ENCODE measurements at places on chromosomes 2 and 18.

GRCh38 chr2:143504397-143504796 is 375.2 kb downstream of the ARHGAP15 start:
- no peak for DNase-seq

DNA sequence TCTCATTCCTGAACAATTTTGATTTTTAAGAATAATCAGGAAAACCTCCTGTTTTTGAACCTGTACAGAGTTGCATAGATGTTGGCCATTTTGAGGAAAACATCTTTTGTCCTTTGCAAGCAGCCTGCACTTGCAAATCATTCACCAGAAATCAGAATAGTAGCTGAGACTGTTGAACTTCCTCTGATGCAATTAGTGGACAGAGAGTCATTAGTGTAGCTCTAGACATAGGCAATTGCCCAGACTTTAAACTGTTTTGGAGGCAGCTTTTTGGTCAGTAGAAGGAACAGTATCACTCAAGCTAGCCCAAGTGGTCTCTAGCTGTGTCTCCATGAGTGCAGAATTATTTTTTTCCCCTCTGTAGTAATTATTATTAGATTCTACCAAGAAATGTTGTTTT is 326.1 kb downstream of the PIK3C3 start:
- DNase-seq: no peak

- no peak for DNase-seq
These were observed 207.0 kb downstream of the ZNF407 start for GRCh38 chr18:74804677-74805076.

DNA sequence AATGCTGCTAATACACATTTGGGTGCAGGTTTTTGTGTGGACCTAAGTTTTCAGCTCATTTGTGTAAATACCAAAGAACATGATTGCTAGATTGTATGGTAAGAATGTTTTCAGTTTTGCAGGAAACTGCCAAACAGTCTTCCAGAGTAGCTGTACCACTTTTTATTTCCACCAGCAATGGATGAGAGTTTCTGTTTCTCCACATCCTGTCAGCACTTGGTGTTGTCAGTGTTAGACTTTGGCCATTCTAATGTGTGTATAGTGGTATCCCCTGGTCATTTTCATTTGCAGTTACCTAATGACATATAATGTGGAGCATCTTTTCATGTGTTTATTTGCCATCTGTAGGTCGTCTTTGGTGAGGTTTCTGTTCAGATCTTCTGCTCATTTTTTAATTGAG is 336.4 kb downstream of the GBX2 start:
- DNase-seq: no peak

- peak; percentile 15 for DNase-seq
These were observed 111.5 kb downstream of the MBD5 start for GRCh38 chr2:148132412-148132811.

DNA sequence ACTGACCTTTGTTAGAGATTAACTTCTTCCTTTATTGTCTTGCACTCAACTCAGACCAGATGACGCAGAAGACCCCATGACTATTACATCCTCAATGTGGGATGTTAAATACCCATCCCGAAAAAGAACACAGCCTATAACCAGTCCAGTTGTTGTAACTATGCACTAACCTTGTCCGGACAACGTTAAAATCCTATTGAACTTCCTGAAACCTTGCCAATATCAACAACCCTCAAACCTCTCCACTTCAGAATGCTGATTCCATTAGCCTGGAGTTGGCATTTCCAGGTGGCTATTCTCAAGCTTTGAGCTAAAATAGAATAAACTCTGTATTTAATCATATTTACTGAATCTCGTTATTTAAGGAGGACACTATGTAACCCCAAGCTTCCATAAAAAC is 13.6 kb downstream of the NMS start:
- DNase-seq: no peak

GRCh38 chr2:140770645-140771044 is 1360.2 kb downstream of the LRP1B start:
- no peak for DNase-seq

DNA sequence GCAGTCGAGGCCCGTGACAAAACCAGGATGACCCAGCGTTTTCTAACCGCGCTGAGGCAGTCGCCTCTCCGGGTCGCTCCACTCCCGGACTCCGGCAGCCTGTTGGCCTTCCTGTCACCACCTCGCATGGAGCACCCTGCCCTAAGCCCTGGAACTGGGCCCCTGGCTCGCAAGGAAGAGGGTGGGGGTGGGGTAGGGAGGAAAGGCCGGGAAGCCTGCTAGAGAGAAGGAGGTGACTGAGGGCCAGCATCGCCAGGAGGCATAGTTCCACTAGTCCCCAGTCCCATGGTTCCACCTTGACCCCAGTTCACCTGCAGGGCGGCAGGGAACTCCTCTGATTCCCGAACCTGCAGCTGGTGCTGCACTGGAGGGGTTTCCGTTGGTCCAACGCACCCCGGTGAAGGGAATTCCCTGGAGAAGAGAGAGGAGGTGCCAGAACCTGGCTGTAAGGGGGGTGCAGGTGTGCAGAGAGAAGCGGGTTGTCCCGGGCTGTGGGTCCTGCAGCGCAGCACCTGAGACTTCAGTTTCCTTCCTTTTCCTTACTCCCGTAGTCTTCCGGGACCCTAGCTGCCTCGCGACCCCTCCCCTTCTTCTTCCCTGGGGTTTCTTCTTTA is 11.8 kb upstream of the EN1 start:
- DNase-seq: no peak

DNA sequence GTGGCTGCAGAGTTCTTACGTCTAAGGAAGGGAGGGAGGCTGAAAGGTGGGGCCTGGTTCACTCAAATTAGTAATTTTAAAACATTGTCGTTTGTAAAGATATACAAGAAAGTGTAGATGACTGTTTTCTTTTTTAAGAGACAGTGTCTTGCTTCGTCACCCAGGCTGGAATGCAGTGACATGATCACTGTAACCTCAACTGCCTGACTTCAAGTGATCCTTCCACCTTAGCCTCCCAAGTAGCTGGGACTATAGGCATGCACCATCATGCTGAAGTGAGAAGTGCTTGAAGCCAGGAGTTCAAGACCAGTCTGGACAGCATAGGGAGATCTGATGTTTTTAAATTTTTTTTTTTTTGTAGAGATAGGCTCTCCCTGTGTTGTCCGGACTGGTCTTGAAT is 52.9 kb downstream of the HNRNPLL start:
- no peak for DNase-seq

DNA sequence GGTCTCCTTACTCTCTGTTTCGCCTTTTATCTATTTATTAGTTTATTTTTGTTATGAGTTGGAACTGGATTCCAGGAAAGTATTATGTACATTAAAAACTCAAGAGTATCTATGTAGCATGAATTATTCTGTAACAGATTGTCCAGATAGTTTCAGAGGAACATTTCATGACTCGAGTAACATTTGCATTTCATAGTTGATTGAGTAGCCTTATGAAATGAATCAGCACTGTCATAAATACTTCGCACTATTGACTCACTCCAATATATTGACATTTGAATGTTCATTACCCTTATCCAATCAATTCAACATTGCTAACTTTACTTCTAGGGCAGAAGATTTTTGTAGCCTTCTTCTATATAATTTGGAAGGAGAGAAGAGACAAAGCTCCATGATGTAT is 11.3 kb upstream of the VRK2 start:
- no peak for DNase-seq

DNA sequence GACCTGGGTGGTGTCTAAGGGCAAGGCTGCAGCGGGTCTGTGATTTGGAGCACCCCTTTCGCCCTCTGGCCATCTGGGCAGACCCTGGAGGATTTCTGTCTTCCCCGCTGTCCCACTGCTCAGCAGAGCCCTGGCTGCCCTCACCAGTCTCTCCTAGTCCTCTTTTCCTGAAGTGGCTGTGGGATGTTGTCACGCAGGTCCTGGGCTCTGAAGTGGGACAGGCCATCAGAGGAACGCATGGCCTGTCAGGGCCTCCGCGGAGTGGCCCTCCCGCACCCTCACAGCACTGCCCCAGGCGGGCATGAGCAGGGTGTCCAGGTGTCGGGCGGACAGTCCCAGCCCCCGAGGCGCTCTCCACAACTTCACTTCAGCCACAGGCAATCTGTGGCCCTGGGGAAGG is 1.1 kb upstream of the TMEM185B start:
- no peak for DNase-seq

DNA sequence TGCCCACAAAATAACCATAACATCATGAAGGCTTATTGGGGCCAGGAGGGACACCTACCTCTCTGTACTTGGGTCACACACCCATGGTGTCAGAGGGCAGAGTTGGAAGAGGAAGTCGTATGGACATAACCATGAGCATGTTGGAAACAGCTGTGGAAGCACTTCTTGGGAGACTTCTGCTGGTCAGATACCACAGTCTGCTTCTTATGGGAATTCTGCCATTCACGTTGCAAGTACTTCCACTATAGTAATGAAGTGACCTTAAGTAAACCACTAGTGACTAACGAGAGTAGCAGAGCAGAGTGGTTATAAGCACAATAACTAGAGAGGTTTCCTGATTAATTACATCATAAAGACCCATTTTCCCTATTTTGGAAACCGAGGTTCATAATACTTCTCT is 61.1 kb upstream of the TFPI start:
- no peak for DNase-seq

- no peak for DNase-seq
These were observed 70.2 kb downstream of the TMEM163 start for GRCh38 chr2:134648586-134648985.

DNA sequence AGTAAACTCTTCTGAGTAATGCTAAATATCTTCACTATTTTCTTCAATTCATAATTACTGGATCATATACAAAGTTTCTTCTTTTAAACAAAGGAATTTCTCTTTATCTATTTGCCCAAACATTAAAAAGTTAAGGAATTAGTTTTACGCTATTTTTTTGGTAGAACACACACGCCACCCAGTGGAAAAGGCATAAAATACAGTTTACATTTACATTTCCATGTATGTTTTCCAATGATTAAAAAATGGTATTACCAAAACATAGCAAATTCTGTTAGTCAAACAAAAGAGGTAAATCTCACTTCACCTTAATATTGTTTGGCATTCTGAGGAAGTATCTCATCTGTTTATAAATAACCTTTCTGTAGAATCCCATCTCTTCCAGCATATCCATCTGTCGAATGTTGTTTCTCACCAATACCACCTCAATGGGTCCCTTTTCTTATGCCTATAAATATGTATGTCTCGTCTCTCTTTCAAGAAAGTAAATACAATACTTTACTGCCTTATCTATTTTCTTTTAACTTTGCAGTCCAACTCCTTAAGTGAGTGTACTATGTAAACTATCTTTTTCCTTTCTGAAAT is 7.2 kb downstream of the BOLL start:
- DNase-seq: peak; percentile 17

- DNase-seq: no peak
These were observed 446.8 kb upstream of the MYT1L start for GRCh38 chr2:2777876-2778275.

- peak; percentile 46 for DNase-seq
These were observed 36.6 kb upstream of the AAK1 start for GRCh38 chr2:69680001-69680675.

DNA sequence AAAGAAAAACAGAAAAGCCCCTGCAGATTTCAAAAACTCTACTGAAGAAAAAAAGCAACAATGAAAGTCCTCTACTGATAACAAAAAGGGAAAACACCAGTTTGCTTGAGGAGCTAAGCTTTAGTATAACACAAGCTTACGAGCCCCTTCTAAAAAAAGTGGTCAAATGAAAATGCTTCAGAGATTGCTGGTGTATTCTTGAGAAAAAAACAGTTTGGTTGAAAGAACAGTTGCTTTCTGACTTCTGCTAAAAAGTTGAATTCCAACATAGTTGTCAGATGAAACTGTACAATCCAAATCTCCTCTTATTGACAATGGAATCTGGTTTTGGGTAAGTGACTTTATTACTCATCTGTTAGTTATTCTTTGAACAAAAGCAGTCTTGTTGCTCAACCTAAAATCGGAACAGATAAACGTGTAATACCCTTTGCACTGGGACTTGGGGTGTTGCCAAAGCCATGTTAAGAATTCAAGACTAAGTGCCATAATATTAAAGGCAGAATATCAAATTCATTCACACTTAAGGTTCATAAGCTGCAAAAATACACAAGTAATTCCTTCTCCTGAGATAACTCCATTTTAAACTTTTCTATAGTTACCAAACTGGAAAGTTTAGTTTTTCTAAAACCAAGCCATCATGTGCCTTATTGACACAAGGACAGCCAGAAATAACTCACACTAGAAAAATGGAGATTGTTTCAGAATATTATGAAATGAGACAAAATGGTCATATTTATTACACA is 45.3 kb upstream of the SPAG16 start:
- no peak for DNase-seq

DNA sequence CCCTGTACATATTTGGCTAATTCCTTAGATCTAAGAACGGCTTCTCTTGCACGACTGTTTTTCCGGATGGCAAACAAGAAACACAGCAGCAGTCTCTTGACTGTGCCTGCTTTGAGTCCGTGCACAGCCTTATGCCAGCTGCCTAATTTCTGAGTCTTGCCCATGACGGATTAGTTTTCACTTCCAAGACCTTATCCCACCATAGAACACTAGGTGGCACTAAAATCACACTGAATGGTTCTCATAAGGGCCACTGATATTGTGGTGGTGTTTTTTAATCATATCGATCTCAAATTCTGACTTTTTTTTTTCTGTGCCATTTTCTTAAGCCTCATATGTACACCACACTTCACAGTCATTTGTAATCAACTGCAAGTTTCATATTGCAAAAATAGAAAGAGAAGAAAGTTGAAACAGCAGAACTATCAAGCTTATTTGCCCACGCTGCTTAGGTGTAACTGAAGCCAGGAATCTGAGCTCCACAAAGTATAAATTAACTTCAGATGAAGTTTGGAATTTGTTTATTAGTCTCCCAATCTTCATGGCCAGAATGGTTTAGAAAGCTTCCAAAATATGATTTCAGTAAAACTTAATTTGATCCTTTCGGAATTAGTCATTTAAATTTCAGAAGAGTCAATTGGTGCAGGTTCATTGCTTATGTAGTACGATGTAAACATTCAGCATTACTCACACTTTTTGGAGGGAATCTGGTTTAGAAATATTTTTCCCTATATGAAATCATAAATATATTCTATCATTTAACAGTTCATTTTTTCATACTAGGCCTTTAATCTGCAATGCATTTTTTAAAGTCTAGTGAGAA is 45.5 kb upstream of the SCN7A start:
- DNase-seq: peak; percentile 88

- DNase-seq: no peak
These were observed 658.7 kb upstream of the LINC00305 start for GRCh38 chr18:64807560-64807959.

GRCh38 chr2:181570833-181571661 is 85.9 kb downstream of the CERKL start:
- peak; percentile 6 for DNase-seq

All from inflammatory macrophage treated with lipopolysaccharide for 1 hour (primary cell).